ENCODE measurements at places on chromosomes 5 and 9. TPM values are rescaled to one million over a fixed set of nuclear protein-coding genes. Genes with fewer than 3 reads are reported as not detected.

- no peak overlapping the region for H3K27ac ChIP-seq
- H3K27me3 ChIP-seq: no peaks in the 10 kb centered on the region
- no peak for DNase-seq
- no peaks in the 10 kb centered on the region for H3K36me3 ChIP-seq
These were observed 314.3 kb downstream of the KIAA0825 start for GRCh38 chr5:94304146-94304545.

Gene ECM2
- 0.08 TPM for total RNA-seq

- no peaks in the 10 kb centered on the region for H3K27me3 ChIP-seq
- DNase-seq: no peak
- no peak overlapping the region for H3K27ac ChIP-seq
- peaks cover 15% of the 10 kb centered on the region for H3K4me1 ChIP-seq
- H3K4me3 ChIP-seq: no peak overlapping the region
These were observed 321.1 kb downstream of the ARRDC3 start for GRCh38 chr5:91061946-91062562.

Gene GABRA1
- not detected for total RNA-seq

Gene GOLM1
- 19.0 TPM for total RNA-seq

GRCh38 chr5:74340476-74340875 is 300.1 kb downstream of the ENC1 start:
- H3K27me3 ChIP-seq: no peaks in the 10 kb centered on the region
- DNase-seq: no peak
- no peaks in the 10 kb centered on the region for H3K36me3 ChIP-seq
- no peak overlapping the region for H3K27ac ChIP-seq
- H3K4me3 ChIP-seq: no peak overlapping the region
